Neural crest cell (in vitro differentiated cells): ENCODE measurements at places on chromosomes 6 and 20. TPM values are rescaled to one million over a fixed set of nuclear protein-coding genes. Genes with fewer than 3 reads are reported as not detected.

DNA sequence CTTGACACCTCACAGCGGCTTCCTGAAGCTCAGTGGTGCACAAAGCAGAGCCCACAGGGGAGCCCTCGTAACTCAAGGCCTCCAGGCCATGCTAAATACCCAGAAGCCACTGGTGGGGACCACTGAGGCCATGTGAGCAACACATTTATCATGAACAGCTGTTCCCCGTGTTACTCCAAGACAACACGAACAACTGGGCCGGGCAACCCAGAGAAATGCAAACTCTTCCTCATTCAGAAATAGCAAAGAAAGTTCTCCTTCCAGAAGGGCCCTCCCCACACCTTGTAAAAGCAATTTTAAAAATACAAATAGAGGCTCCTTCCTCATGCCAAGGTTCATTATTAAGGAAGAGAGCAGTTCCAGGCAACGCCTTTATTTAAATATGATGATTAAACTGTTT, 36.3 kb upstream of the SLCO4A1 start:
- no peak for DNase-seq

DNA sequence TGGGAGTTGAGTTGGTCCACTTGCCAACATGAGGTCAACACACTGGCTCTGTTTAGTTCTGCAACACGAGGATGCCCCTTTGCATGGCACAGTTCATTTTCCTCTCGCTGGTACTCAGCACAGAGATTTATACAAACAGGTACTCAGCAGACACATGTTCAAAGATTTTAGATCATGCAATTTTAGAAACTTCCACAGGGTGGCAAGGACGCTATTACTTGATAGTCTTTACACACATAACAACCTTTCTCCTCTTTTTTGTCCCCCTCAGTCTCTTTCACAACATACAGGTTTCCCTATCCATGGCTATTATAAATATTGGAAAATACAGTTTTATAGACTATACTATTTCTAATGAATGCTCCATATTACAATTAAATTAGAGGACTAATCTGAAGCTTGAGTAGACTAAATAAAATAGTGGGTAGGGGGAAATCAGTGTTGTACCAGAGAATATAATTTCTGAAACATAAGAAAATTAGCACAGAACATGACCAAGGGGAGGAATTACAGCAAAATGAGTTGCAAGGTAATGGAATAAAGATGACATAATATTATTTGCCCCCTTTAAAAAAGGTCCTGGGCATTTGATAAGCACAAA, 331.8 kb upstream of the BTBD3 start:
- no peak for DNase-seq

- no peak for DNase-seq
Observed at GRCh38 chr6:1040393-1040792, 271.5 kb upstream of the FOXQ1 start.

The MOCS1 gene
- total RNA-seq: 15.9 and 18.4 TPM in 2 replicates

The DSP gene
- total RNA-seq: 9.4 and 9.5 TPM in 2 replicates

GRCh38 chr20:34970193-34970840, 14.6 kb downstream of the MYH7B start:
- DNase-seq: no peak
